ENCODE measurements at places on chromosomes 4 and X. TPM values are rescaled to one million over a fixed set of nuclear protein-coding genes. Genes with fewer than 3 reads are reported as not detected.

GRCh38 chr4:25069014-25069413, 38.3 kb upstream of the LGI2 start:
- no peak for DNase-seq

The BTK gene
- total RNA-seq: not detected

DNA sequence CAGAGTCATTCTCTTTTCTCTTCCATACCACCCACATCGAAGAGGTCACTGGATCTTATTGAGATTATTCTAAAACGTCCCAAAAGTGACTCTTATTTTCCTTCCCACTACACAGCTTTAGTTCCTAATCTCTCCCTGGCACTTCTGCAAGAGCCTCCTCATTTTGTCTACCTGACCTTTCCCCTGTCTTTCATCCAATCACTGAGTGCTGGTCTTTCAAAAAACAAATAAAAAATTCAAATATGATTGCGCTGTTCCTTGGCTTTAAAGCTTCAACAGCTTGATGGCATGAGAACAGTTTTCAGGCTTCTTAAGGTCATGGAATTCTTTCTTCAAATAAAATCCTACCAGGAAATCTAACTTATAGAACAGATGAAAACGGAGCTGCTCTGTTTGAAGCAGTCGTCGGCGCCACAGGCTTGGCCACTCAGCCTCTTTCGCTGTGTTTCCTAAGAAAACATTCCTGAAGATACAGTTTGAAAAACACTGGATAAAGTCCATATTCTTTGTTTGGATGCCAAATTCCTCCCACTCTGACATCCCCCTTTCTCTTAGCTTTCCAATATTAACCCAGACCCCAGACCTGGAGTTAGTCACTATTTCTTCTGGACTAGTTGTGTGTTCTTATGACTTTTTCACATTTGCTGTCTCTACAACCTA, 12.5 kb downstream of the SYTL5 start:
- no peak for DNase-seq

DNA sequence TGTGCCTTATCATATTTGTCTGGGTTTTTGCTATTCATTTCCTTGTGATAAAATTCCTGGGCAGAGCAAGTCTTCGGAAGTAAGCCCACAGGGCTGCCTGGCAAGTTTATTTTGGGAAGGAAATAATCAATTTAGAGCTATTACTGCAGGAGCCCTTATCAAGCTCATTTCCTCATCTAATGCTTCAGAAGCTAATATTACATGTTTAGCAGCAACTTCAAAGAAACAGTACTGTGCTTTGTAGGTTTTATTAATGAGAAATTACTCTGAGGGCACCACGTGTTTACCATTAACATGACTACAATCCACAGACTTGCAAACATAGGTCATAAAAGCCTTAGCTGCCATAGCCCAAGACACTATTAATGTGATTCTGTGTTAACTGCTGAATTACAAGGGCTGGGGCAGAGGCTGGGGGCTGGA, 540.0 kb downstream of the SPRY1 start:
- no peak for DNase-seq

GRCh38 chr4:81684352-81684751, 212.6 kb upstream of the RASGEF1B start:
- no peak for DNase-seq

- DNase-seq: peak; percentile 64
Measured at GRCh38 chr4:48909697-48910096, 3.1 kb upstream of the OCIAD2 start.

The GLUD2 gene
- total RNA-seq: 0.35 TPM
